Esophagus muscularis mucosa (tissue), 4 donors: ENCODE measurements at places on chromosomes 16 and 17. TPM values are rescaled to one million over a fixed set of nuclear protein-coding genes. Genes with fewer than 3 reads are reported as not detected.
A peak's percentile ranks its signal among the peaks of the same experiment; 100 is the strongest.

ALOX12 gene
- total RNA-seq: not detected

GRCh38 chr16:27508476-27508875, 41.2 kb downstream of the GTF3C1 start:
- no peaks in the 10 kb centered on the region for H3K27me3 ChIP-seq
- H3K4me3 ChIP-seq: no peak overlapping the region
- peaks cover 69% of the 10 kb centered on the region for H3K36me3 ChIP-seq

- no peak overlapping the region for H3K4me3 ChIP-seq
- H3K4me1 ChIP-seq: peaks cover 13% of the 10 kb centered on the region
- H3K36me3 ChIP-seq: no peaks in the 10 kb centered on the region
- DNase-seq: no peak
- H3K27me3 ChIP-seq: no peaks in the 10 kb centered on the region
These were observed 27.9 kb upstream of the GINS2 start for GRCh38 chr16:85716680-85717038.

- no peaks in the 10 kb centered on the region for H3K27me3 ChIP-seq
- peaks cover 7% of the 10 kb centered on the region for H3K36me3 ChIP-seq
- H3K4me1 ChIP-seq: no peaks in the 10 kb centered on the region
- DNase-seq: no peak
- H3K4me3 ChIP-seq: no peak overlapping the region
These were observed 270.0 kb downstream of the SLC39A11 start for GRCh38 chr17:72822358-72823023.

GRCh38 chr16:83842756-83843507, 35.2 kb downstream of the HSBP1 start:
- H3K4me3 ChIP-seq: no peak overlapping the region
- no peak for DNase-seq
- H3K4me1 ChIP-seq: no peaks in the 10 kb centered on the region
- no peaks in the 10 kb centered on the region for H3K36me3 ChIP-seq

- H3K27ac ChIP-seq: peak overlapping the region; percentile 88
- H3K4me3 ChIP-seq: peak overlapping the region; percentile 89
- no peak for DNase-seq
- peaks cover 29% of the 10 kb centered on the region for H3K4me1 ChIP-seq
These were observed 697 bp downstream of the NOL11 start for GRCh38 chr17:67718325-67718941.

DNA sequence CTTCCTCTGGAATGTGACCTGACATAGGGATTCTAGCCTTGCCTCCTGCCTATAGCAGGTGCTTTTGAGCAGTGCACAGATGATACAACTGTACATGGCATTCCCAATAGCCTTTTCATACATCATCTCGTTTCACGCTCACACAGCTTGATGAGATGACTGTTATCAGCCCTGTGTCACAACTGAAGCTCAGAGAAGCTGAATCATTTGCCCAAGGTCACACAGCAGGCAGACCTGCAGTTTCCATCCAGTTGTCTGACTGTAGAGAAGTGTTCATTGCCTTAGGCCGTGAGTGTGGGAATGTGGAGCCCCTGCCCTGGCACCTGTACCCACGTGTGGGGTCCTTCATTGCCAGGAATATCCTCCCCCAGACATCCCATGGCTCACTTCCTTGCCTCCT, 20.1 kb downstream of the WFDC1 start:
- no peak overlapping the region for H3K4me3 ChIP-seq
- no peaks in the 10 kb centered on the region for H3K4me1 ChIP-seq

ARL5C gene
- total RNA-seq: not detected
